ENCODE measurements at places on chromosomes 6 and 20.

GRCh38 chr6:14059791-14060436 lies 57.7 kb upstream of the CD83 start:
- DNase-seq, result no peak

GRCh38 chr6:5127106-5127687 lies 42.1 kb downstream of the PPP1R3G start:
- no peak for DNase-seq

DNA sequence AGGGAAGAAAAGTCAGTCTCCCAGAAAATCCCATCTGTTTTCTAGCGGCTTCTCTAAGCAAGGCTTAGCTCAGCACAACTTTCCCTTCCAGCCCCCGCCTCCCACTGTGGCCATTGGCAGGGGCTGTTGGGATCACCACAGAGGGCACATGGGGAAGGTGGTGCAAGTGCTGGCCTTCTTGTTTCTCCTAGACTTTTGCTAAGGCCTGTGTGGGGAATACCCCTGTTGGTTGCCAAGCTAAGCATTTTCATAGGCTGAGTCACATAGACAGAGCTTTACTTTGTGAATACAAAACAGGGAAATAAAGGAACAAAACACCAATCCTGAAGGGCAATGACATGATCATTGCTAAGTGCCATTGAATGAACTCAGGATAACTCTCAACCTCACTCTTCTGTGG lies 32.4 kb upstream of the TIAM2 start:
- no peak for DNase-seq

DNA sequence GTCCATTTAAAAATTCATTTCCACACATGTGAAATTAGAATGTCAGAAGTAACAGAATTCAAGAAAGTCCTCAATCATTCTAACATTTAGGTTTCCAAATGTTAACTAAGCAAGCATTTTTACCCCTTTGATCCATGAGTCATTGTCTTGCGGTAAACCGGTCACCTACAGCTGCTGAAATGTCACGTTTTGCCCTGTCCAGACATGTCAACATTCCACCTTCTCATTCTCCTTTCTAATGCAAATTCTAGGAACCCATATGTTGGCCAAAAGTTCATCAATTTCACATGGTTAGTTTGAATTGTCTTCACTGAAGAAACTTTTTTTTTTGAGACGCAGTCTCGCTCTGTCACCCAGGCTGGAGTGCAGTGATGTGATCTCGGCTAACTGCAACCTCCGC lies 117.2 kb downstream of the IPCEF1 start:
- no peak for DNase-seq

GRCh38 chr6:116405138-116405537 lies 34.4 kb downstream of the DSE start:
- no peak for DNase-seq

DNA sequence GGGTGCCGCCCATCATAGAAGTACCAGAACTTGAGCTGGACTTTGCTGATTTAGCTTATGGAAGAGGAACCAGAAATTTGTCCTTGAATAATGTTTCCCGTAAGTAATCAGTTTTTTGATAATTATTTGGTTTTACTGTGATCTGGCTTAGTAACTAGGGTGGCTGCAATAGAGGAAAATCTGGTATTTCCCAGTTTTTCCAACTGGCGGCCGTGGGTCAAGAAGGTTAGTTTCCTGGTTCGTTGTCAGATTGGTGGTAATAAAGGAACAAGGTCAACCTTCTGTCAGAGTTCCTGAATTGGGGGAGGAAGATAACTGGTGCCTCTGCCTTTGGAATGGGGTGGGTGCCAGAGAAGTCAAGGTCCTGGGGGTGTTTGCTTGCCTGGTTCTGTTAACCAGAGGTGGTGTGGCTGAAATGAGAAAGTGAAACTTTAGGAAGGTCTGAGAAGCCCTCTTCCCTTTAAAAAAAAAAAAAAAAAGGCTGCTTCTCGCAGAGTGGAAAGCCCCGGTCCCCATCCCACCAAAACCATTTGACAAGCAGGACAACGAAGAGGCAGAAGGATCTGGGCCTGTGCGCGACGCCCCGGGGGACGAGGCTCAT lies at the start of gene CALHM6:
Gene CALHM6 (plus strand): TSS at position 45 of the 601 bp plus-strand sequence. CDS start 555 bp downstream, at position 600.
- no peak for DNase-seq

- no peak for DNase-seq
Measured at GRCh38 chr6:85673198-85674139, 30.8 kb upstream of the SYNCRIP start.

DNA sequence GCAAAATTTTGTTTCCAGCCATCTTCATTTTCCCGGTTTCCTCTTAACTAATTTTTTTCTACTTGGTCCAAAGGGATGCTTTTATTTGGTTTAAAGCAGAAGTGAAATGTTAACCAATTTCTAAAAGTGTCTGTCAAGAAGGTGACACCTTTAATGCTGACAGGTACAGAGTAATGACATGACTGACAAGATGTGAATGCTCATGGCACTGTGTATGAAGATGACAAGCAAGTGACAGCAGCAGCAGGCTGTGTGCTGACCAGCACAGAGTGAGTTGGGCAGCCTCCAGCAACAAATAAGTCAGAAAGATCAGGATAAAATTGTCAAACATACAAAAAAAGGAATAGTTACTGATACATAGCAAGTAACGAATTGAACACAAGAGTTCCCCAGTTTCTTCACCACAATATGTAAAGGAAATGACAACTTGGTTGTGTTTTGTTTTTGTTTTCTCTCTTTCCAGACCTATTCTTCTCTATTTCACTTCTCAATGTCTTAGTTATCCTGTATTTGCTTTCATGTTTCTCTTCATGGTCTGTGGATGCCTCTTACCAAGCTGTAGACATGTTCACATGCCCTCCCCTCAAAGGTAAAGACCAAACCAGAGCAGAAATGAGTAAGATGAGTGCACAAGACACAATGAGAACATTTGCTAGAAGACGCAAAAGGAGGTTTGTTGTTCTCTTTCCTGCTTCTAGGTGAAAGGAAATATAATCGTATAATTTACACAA lies 174.9 kb downstream of the FRK start:
- DNase-seq, result no peak

GRCh38 chr6:142416179-142416578 lies 114.4 kb downstream of the ADGRG6 start:
- DNase-seq, result no peak

DNA sequence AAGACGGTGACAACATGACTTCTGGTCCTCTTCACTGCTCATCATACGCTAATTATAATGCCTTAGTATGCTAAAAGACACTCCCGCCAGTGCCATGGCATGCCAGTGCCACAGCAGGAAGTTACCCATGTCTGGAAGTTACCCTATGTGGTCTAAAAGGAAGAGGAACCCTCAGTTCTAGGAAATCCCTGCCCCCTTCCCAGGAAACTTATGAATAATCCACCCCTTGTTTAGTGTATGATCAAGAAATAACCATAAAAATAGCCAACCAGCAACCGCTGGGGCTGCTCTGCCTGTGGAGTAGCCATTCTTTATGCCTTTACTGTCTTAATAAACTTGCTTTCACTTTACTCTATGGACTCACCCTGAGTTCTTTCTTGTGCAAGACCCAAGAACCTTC lies 15.8 kb upstream of the SERPINB9 start:
- DNase-seq, result no peak

DNA sequence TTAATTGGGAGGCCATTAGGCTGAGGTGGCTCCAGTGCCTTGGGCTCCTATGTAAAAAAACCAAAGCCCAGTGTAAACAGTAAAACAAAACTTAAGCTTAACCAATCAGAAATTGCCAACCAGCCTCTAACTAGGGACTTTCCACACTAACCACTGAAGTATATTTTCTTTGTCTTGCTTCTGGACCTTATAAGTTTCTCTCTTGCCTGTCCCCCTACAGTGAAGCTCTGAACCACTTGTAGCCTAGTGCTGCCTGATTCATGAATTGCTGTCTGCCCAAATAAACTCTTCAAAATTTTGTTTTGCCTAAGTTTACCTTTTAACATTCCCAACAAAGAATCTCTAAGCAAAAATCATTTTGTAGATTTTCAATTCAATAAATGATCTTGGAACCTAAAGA lies 28.2 kb downstream of the POPDC3 start:
- DNase-seq, result no peak

DNA sequence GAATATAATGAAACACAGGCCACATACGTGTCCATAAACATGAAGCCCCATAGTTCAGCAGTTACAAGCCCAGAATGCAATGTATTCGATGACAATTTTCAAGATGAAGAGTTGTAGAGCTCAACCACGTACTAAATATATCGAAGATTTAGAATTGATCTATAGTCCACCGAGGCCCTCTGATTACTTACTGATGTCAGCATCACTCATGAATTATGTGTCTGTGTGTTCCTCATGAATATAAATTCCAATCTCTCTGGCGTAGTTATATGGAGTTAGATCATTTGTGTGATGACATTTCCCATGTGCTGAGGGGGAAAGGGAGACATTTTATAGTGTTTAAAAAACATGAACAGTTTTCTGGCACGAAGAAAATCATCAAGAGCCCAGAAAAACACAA lies 97.5 kb downstream of the PFDN4 start:
- DNase-seq, result no peak

GRCh38 chr20:32332614-32333013 lies 25.5 kb upstream of the ASXL1 start:
- no peak for DNase-seq

DNA sequence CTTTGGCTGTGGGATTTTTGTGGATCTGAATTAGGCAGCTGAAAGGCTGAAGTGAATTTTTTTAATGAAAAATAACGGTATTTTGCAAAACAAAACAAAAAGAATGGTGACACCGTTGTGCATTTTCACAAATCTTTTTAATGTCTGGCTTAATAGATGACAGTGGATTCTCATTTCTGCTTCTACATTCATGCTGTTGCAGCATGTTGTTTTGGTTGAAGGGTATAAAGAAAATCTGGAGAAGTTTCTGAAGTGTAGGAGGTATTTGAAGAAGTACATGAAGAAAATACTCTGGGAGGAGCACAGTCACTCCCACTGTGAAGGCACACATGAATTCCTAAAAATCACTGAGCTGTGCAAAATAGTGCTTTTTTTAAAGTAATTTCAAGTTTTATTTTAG lies 3.1 kb upstream of the MAP3K5 start:
- DNase-seq, result no peak

GRCh38 chr6:28768187-28768913 lies 155.4 kb downstream of the TRIM27 start:
- no peak for DNase-seq

GRCh38 chr6:84866715-84867114 lies 102.3 kb upstream of the TBX18 start:
- no peak for DNase-seq

DNA sequence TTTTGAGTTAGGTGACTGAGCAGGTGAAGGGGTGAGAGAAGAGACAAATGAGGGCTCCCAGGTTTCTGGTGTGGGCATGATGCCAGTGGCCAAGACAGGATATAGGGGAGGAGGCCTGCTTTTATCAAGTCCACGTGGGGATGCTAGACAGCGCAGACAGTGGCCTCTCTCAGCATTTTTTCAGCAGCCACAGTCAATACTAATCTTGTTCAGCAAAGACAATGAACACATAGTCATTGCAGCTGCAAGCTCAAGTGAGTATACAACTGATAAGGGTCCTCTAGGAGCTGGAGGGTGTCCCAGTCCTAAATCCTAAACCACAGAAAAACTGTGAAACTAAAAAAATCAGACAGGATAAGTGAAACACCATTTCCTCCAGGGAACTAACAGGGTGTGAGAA lies 48.6 kb downstream of the UQCC1 start:
- DNase-seq, result no peak

DNA sequence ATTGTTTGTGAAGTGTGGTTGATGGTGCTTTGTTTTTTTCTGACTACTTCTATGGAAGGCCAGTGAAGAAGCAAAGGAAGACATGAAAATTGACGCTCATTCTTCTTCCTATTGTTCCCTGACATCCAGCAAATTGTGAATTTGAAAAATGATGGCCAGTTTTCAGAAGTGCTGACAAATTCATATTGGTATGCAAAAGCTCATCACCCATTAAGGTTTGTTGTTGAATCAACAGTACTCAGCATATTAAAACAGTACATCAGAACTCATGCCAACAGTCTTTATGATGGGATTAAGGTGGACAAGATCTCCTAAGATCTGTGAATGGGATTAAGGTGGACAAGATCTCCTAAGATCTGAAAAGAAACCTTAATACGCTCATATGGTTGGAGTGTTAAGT lies 1.0 kb upstream of the MTG2 start:
- no peak for DNase-seq

DNA sequence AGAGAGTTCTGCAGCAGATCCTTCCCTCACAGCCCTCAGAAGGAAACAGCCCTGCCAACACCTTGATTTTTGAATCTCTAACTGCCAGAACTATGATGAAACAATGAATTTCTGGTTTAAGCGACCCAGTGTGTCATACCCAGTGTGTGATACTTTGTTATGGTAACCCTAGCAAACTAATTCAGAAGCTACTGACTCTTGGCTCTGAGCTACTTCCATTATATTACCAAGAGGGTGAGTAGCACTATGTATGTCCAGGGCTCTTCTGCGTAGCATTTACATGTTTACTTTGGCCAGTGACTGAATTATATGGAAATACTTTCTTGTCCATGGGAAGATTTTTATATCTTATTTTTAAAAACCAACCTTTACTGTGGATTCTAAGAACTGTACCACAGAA lies 16.7 kb downstream of the ANKRD66 start:
- no peak for DNase-seq

DNA sequence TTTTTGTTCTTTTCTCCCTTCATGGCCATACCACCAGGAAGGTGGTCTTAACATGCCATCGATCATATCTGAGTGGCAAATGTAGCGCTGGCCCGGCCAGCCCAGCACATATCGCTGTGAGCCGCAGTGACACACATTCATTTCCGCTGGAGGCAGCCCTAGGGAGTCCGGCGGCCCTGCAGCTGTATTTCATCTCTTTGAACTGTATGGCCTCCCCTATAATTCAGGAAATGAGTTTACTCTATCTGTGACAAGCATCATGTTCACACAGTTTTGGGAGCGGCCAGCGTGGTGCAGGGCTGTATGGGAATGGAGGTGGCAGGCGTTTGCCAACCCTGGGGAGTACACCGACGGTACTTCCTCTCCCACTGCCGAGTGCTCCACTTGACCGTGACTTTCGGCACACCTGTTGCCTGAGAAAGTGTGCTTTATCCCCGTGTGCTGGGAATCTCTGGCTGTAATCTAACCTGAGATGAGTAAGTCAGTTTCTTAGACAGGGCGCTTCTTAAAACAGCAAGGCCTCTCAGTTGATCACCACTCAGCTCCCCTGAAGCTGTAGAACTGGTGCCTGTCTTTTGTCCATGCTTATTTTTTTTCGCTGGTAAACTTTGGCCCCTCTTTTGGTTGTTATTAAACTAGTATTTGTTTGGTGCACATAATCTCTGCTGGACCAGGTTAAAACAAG lies 257.1 kb upstream of the TAB2 start:
- DNase-seq, result peak; percentile 28

DNA sequence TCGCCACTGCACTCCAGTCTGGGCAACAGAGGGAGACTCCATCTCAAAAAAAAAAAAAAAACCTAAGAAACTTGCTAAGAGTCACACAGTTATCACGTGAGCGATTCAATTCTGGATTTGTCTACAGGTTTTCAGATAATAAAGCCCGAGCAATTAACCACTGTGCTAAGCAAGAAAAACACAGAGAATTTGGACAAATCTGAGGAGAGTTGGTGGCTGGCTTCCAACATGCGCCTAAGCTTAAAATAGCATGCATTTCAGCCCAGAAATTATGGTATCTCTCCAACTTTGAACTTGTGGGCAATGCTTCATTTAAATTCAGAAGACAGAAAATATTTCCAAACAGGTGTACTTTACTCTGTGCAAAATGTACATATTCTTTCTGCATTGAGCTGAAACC lies 232.9 kb downstream of the TSHZ2 start:
- no peak for DNase-seq

All from activated gamma-delta T cell treated with anti-CD3 and anti-CD28 coated beads, Interleukin-2, amount 50 U/mL, for 16 hours (primary cell).